Adipose tissue (tissue), 3 donors: ENCODE measurements at places on chromosomes 2 and 18. TPM values are rescaled to one million over a fixed set of nuclear protein-coding genes. Genes with fewer than 3 reads are reported as not detected.

The ANKRD29 gene
- 0.92 TPM for polyA plus RNA-seq

The TNFAIP6 gene
- 110 TPM for polyA plus RNA-seq

The TANC1 gene
- polyA plus RNA-seq = 10.1 TPM

The FLACC1 gene
- 0.74 TPM for polyA plus RNA-seq

The SGPP2 gene
- 1.6 TPM for polyA plus RNA-seq

The MARS2 gene
- 1.2 TPM for polyA plus RNA-seq

The TDRD15 gene
- polyA plus RNA-seq = not detected

The PROC gene
- not detected for polyA plus RNA-seq

The SLC14A1 gene
- polyA plus RNA-seq = 2.7 TPM

The RAMP1 gene
- polyA plus RNA-seq = 7.3 TPM

The FAP gene
- polyA plus RNA-seq = 0.77 TPM

The COL6A3 gene
- polyA plus RNA-seq = 47.7 TPM

The EFR3B gene
- polyA plus RNA-seq = 0.49 TPM

The VRK2 gene
- 10.2 TPM for polyA plus RNA-seq

The TMEFF2 gene
- polyA plus RNA-seq = not detected

The WDR7 gene
- 5.5 TPM for polyA plus RNA-seq

The TGFA gene
- 1.8 TPM for polyA plus RNA-seq

The TMEM178A gene
- polyA plus RNA-seq = 0.29 TPM

The PLGLB1 gene
- polyA plus RNA-seq = 0.87 TPM

The SLC8A1 gene
- polyA plus RNA-seq = 0.62 TPM

The NEU2 gene
- not detected for polyA plus RNA-seq

The EDAR gene
- not detected for polyA plus RNA-seq

The CYTIP gene
- 1.3 TPM for polyA plus RNA-seq

The CERKL gene
- 0.40 TPM for polyA plus RNA-seq

The COL4A4 gene
- polyA plus RNA-seq = 0.18 TPM

The MGAT5 gene
- polyA plus RNA-seq = 4.8 TPM

The REL gene
- polyA plus RNA-seq = 6.3 TPM
